ENCODE measurements at places on chromosomes 7 and 10.

GRCh38 chr7:128153436-128153835 lies 87.6 kb upstream of the LEP start:
- DNase-seq = no peak

GRCh38 chr7:34073676-34074075 lies 168.3 kb downstream of the BMPER start:
- no peak for DNase-seq

GRCh38 chr7:51344406-51345138 lies 28.0 kb upstream of the COBL start:
- DNase-seq = no peak

DNA sequence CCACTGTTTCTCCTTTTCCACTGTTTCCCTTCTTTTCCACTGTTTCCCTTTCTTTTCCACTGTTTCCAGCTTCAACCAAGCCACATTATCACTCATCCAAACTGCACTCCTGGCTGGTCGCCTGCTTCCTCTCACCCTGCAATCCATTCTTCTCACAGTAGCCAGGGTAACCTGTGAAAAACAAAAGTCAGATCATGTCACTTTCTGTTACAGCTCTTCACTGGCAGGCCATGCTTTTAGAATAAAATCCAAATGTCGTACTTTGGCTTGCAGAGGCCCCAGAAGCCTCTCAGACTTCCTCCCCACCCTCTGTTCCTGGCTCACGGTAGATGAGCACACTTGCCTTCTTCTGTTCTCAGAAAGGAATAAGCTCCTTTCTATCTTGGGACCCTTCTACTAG lies 33.9 kb downstream of the STARD3NL start:
- no peak for DNase-seq

- no peak for DNase-seq
These were observed 918 bp downstream of the NET1 start for GRCh38 chr10:5413012-5413938.

Data from stimulated activated CD8-positive, alpha-beta memory T cell treated with anti-CD3 and anti-CD28 coated beads, Interleukin-15, amount 100 ng/mL, for 24 hours (primary cell).